Activated CD8-positive, alpha-beta T cell treated with anti-CD3 and anti-CD28 coated beads, Interleukin-2, amount 10 ng/mL, durations not matched to agents 7 days and 5 days (primary cell): ENCODE measurements at places on chromosomes 13 and 19. TPM values are rescaled to one million over a fixed set of nuclear protein-coding genes. Genes with fewer than 3 reads are reported as not detected.

GRCh38 chr19:11261971-11262839 is at the start of gene DOCK6:
Gene DOCK6 (minus strand): TSS chr19:11262524. CDS start chr19:11262440, 84 bp downstream.
- DNase-seq, result no peak
- no peak within 1 kb of the TSS for H3K27ac ChIP-seq
- peaks cover 6% of the 10 kb centered on the region for H3K4me1 ChIP-seq
- H3K36me3 ChIP-seq, result no peaks in the 10 kb centered on the region
- peak within 1 kb of the TSS; percentile 52 for H3K4me3 ChIP-seq

GRCh38 chr13:34617473-34618083 is 324.5 kb upstream of the NBEA start:
- no peaks in the 10 kb centered on the region for H3K27me3 ChIP-seq
- H3K4me3 ChIP-seq, result no peak overlapping the region
- no peak overlapping the region for H3K27ac ChIP-seq
- H3K4me1 ChIP-seq, result no peaks in the 10 kb centered on the region

- no peak overlapping the region for H3K4me3 ChIP-seq
- no peaks in the 10 kb centered on the region for H3K36me3 ChIP-seq
- H3K27me3 ChIP-seq, result peaks cover 25% of the 10 kb centered on the region
- no peak for DNase-seq
- H3K4me1 ChIP-seq, result peaks cover 2% of the 10 kb centered on the region
Measured at GRCh38 chr19:1526066-1526778, 2.3 kb downstream of the PLK5 start.

- H3K27me3 ChIP-seq, result peaks cover 24% of the 10 kb centered on the region
- H3K4me1 ChIP-seq, result peaks cover 5% of the 10 kb centered on the region
- no peak overlapping the region for H3K4me3 ChIP-seq
- H3K36me3 ChIP-seq, result no peaks in the 10 kb centered on the region
- no peak for DNase-seq
- H3K27ac ChIP-seq, result no peak overlapping the region
Measured at GRCh38 chr19:46173886-46174480, 25.9 kb downstream of the IGFL2 start.

DNA sequence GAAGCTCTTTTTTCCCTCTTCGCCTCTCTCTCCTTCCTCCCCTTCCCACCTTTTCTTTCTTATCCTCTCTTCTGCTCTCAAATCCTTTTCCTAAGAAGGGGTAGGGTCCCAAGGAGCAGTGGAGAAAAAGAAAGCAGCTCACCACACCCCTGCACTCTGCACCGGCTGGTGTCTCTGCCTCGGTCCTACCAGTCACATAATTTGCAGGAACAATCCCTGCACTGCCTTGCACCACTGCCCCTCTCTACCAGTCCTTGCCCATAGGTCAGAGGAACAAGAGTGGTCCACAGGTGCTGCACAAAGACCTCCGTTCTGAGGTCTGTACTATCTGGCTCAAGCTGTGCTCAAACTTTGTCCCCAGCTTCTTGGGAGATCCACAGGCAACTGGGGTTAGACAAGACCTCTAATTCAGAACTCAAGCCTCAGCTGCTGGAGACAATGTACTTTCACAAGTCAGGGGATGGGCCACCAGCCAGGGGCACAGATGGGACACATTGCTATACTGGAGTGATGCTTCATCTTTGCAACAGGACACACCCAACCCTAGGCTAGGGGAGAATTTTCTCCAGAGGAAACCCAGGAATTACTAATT is 125.4 kb upstream of the ZNF507 start:
- no peak overlapping the region for H3K27ac ChIP-seq
- H3K36me3 ChIP-seq, result no peaks in the 10 kb centered on the region
- H3K4me3 ChIP-seq, result no peak overlapping the region
- H3K4me1 ChIP-seq, result peaks cover 11% of the 10 kb centered on the region
- H3K27me3 ChIP-seq, result peaks cover 20% of the 10 kb centered on the region

- no peaks in the 10 kb centered on the region for H3K36me3 ChIP-seq
- peaks cover 9% of the 10 kb centered on the region for H3K4me1 ChIP-seq
- peaks cover 5% of the 10 kb centered on the region for H3K27me3 ChIP-seq
- no peak for DNase-seq
- no peak overlapping the region for H3K27ac ChIP-seq
Measured at GRCh38 chr19:4877753-4878490, 10.5 kb upstream of the PLIN3 start.

- no peaks in the 10 kb centered on the region for H3K36me3 ChIP-seq
- H3K27me3 ChIP-seq, result no peaks in the 10 kb centered on the region
- H3K27ac ChIP-seq, result no peak overlapping the region
- H3K4me1 ChIP-seq, result no peaks in the 10 kb centered on the region
Measured at GRCh38 chr13:105278943-105279381, 1256.5 kb downstream of the EFNB2 start.

DNA sequence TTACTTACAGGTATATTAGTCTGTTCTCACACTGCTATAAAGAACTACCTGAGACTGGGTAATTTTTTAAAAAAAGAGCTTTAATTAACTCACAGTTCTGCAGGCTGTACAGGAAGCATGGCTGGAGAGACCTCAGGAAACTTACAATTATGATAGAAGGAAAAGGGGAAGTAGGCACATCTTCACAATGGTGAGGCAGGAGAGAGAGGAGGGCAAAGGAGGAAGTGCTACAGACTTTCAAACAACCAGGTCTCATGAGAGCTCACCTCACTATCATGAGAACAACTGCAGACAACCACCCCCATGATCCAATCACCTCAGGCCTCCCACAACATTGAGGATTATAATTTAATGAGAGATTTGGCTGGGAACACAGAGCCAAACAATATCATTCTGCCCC is 511.7 kb downstream of the SLITRK6 start:
- no peak overlapping the region for H3K4me3 ChIP-seq
- no peaks in the 10 kb centered on the region for H3K4me1 ChIP-seq
- no peaks in the 10 kb centered on the region for H3K36me3 ChIP-seq
- DNase-seq, result no peak

GRCh38 chr19:31770223-31770622 is 421.0 kb upstream of the TSHZ3 start:
- no peak for DNase-seq
- no peak overlapping the region for H3K27ac ChIP-seq
- no peaks in the 10 kb centered on the region for H3K27me3 ChIP-seq
- no peak overlapping the region for H3K4me3 ChIP-seq
- no peaks in the 10 kb centered on the region for H3K36me3 ChIP-seq

DNA sequence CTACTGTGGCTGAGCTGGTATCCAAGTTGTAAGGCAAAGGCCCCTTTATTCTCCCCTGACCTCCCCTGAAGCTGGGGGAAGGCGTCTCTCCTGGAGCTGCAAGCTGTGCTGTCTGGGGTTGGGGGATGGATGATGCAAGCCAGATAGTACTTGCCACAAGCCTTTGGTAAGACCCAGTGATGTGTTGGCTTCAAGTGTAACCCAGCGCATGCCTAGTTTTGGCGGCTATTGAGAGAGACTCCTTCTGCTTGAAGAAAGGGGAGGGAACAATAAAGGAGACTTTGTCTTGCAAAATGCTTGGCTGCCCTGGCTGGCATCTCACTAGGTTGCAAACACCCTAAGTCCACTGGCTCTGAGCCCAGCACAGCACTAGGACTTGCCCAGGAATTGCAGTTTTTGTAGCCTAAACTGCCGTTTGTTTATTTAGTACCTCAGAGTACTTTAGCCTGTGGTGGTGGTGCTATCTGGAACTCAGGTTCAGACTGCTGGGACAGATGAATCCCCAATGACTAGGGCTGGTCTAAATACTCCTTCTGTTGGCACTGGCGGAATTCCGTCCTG is 108.2 kb downstream of the TNFSF13B start:
- DNase-seq, result no peak
- no peak overlapping the region for H3K27ac ChIP-seq
- H3K36me3 ChIP-seq, result no peaks in the 10 kb centered on the region

DNA sequence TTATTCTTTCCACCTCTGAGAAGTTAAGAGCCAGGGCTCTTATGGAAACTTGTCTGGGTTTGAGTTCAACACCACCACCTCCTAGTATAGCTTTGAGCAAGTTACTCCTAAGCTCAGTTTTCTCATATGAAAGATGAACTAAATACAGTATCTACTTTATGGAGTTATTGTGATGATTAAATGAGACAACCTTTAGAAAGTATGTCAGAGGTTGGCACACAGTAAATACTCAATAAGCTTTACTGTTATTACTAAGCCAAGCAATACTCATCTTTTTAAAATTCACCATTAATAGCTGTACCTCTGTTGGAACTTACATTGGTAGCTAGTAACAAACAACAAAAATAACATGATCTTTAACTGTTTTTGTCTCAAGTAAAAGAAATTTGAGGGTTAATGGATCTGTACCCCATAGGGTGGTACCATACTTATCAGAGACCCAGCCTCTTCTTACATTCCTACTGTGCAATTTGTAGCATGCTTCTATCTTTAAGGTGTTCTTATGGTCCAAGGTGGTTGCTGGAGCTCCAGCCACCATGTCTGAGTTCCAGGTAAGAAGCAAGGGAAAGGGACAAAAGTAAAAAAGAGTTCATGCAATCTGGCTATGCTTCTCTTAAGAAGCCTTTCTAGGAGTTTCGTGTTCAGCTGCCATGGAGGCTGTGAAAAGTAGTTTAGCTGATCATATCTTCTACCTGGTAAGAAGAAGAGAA is 24.1 kb upstream of the NDFIP2 start:
- no peak for DNase-seq
- peaks cover 4% of the 10 kb centered on the region for H3K36me3 ChIP-seq
- no peaks in the 10 kb centered on the region for H3K27me3 ChIP-seq
- H3K4me3 ChIP-seq, result no peak overlapping the region
- H3K27ac ChIP-seq, result no peak overlapping the region

GRCh38 chr13:30943881-30944280 is 11.4 kb downstream of the TEX26 start:
- no peak for DNase-seq
- no peaks in the 10 kb centered on the region for H3K4me1 ChIP-seq
- H3K27ac ChIP-seq, result no peak overlapping the region
- no peak overlapping the region for H3K4me3 ChIP-seq
- peaks cover 35% of the 10 kb centered on the region for H3K27me3 ChIP-seq
- no peaks in the 10 kb centered on the region for H3K36me3 ChIP-seq

GRCh38 chr13:95660981-95661581 is 15.9 kb upstream of the DNAJC3 start:
- no peak overlapping the region for H3K27ac ChIP-seq
- peaks cover 21% of the 10 kb centered on the region for H3K27me3 ChIP-seq
- peak; percentile 44 for DNase-seq
- H3K36me3 ChIP-seq, result no peaks in the 10 kb centered on the region
- H3K4me1 ChIP-seq, result no peaks in the 10 kb centered on the region

DNA sequence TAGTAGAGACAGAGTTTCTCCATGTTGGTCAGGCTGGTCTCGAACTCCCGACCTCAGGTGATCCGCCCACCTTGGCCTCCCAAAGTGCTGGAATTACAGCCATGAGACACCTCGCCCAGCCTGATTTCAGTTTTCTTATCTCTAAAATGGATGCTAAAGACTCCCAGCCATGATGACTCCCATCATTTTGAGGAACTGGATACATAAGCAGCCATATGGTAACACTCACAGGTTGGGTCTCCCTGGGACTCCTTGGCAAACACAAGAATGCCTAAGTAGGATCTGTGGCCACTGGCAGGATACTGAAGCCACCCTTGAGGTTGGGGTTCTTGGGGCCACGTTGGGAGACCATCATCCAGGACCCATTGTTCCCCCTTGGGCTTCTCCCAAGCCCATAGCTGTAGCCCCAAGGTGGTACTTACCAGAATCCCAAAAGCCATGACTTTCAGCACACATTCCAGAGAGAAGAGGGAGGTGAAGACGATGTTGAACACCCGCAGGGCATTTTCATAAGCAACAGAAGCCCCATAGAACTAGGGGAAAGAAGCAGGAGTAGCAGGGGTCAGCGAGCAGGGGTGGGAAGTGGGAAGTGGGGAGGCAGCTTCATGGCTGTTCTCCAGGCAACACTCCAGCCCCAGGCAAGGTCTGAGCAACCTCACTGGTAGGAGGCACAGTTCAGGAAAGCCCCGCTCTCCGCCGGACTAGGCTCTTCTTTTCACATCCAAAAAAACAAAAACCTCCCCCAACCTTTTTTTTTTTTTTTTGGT is 102.5 kb downstream of the IER2 start:
- no peak overlapping the region for H3K27ac ChIP-seq
- no peak overlapping the region for H3K4me3 ChIP-seq
- no peak for DNase-seq
- H3K4me1 ChIP-seq, result no peaks in the 10 kb centered on the region

- H3K36me3 ChIP-seq, result no peaks in the 10 kb centered on the region
- H3K4me3 ChIP-seq, result no peak overlapping the region
- H3K27ac ChIP-seq, result no peak overlapping the region
- DNase-seq, result no peak
- no peaks in the 10 kb centered on the region for H3K27me3 ChIP-seq
Measured at GRCh38 chr13:96835546-96835945, 158.7 kb downstream of the OXGR1 start.

- no peak overlapping the region for H3K27ac ChIP-seq
- DNase-seq, result no peak
- H3K27me3 ChIP-seq, result peaks cover 58% of the 10 kb centered on the region
- H3K4me3 ChIP-seq, result peak overlapping the region; percentile 29
- no peaks in the 10 kb centered on the region for H3K36me3 ChIP-seq
- peaks cover 27% of the 10 kb centered on the region for H3K4me1 ChIP-seq
Measured at GRCh38 chr19:55172741-55173140, 6.3 kb upstream of the DNAAF3 start.

GRCh38 chr19:13302526-13303270 is 152.5 kb downstream of the IER2 start:
- no peak overlapping the region for H3K4me3 ChIP-seq
- DNase-seq, result no peak
- H3K27ac ChIP-seq, result no peak overlapping the region
- H3K4me1 ChIP-seq, result no peaks in the 10 kb centered on the region
- peaks cover 16% of the 10 kb centered on the region for H3K27me3 ChIP-seq

- no peak for DNase-seq
Measured at GRCh38 chr13:24738366-24738847, 25.6 kb upstream of the RNF17 start.

DNA sequence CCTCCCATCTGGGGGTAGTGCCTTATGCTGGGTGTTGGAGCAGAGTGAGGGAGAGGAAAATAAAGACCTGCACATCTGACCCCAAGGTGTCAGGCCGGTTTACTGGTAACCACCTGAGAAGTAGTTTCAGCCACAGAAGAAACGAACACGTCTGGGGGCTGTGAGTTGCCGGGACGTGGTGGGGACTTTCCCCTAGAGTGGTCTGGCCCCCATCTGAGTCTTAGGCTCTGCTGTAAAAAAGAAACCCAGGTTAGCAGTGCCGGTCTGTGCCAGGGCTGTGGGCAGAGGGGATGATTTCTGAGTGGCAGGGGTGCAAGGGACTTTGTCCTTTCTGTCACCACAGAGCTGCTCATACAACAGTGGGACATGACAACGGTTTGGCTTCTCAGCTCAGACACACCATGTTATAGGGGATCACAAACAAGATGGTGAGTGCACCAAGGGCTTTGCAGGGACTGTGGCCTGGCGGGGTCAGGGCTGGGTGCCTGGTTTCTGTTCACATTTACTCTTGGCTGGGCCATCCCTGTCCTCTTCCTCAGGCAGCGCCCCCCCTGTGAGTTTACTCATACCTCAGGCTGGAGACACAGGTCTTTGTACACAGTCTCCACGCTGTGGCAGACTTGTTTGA is 9.0 kb downstream of the GCDH start:
- H3K27ac ChIP-seq, result peak overlapping the region; percentile 64
- peak; percentile 41 for DNase-seq
- H3K27me3 ChIP-seq, result no peaks in the 10 kb centered on the region
- peaks cover 25% of the 10 kb centered on the region for H3K36me3 ChIP-seq
- H3K4me3 ChIP-seq, result no peak overlapping the region

Gene NXNL1
- not detected for total RNA-seq

Gene PDE4C
- total RNA-seq, result not detected

Gene TTC9B
- not detected for total RNA-seq

Gene C2CD4C
- total RNA-seq, result not detected

Gene IRF3
- total RNA-seq, result 137 TPM

Gene SLITRK1
- total RNA-seq, result not detected
